ENCODE measurements at places on chromosomes 11 and 22.

DNA sequence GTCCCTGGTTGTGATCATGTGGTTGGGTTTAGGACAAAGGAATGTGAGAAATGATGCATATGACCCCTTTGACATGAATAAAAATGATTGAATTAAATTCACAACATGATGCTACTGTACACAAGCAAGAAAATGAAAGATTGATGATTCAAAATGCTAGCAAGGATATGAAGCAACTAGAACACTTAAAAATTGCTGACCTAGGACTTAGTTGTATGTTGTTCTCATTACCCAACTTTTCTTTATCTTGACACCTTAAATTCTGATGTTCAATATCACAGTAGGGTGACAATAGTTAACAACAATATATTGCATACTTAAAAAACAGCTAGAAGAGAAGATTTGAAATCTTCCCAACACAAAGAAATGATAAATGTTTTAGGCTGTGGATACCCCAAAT is 20.6 kb downstream of the OR52A5 start:
- DNase-seq, result no peak

DNA sequence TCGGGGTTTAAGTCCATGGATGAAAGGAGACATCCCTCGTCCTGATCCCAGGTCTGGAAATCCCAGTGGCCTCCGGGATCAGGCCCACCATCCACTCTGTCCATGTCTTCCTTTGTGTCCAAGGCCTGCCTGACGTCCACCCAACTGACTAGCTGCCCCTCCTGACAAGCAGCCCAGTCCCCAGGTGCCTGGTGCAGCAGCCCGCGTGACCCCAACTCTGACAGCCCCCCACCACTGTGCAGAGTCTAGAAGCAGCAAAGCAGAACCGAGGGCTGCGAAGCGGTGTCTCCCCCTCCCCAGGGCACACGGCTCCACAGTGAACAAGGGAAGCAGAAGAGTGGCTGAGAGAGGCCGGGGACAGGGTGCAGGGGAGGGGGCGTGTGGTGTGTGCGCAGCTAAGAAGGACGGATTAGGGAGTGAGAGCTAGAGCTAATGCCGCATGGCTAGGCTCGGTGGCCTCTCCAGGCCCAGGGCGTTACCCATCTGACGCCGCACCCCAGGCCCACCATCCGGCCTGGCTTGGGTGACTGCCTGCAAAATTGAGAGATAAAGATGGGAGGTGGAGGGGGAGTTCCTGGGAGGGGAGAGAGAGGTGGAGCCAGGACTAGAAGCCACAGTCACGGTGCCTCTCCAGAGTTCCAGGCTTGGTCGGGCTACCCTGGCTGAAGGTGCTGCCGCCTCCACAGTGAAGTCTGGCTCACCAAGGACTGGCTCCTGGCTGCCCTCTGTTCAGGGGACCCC is 16.6 kb upstream of the BAIAP2L2 start:
- no peak for DNase-seq

DNA sequence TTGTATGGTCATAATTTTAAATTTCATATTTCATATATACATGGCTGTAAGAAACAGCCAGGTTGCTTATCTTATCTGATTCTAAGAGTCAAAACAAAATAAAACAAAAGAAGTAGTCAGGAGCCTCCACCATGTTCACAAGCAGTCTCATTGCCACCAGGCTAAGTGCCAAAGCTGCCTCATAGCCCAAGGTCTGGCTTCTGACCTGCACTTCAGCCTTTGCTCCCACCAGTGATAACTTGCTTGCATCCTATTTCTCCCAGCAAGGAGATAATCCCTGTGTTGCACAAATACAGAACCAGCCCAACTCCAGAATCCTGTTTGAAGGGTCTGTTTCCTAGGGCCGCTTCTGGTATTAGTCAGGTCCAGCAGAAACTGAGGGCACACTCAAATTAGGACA is 53.9 kb upstream of the TSKU start:
- DNase-seq, result no peak

DNA sequence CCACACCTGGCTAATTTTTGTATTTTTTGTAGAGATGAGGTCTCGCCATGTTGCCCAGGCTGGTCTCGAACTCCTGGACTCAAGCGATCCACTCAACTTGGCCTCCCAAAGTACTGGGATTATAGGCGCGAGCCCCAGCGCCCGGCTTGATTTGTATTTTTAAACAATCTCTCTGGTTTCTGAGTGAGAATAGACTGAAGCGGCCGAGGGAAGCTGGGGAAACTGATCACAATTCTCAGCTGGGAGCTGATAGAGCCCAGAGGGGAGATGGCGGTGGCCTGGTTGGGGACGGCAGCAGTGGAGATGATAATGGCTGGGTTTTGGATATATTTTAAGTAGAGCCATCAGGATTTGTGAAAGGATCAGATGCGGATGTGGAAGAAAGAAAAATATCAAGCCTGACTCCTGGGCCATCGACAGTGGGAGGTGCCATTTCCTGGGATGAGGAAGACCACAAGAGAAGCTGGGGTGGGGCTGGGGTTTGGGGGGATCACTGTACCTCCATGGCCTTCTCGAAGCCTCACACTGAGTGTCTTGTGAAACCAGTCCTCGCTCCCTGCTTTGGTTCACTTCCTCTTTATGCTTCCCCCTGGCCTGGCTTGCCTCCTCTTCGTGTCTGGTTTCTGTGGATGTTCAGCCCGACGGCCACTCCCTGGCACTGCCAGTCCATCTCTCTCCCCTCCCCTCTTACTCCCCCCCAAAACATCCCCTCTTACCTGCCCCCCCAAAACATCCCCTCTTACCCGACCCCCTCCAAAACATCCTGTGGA is 51.9 kb downstream of the IGLL1 start:
- no peak for DNase-seq

DNA sequence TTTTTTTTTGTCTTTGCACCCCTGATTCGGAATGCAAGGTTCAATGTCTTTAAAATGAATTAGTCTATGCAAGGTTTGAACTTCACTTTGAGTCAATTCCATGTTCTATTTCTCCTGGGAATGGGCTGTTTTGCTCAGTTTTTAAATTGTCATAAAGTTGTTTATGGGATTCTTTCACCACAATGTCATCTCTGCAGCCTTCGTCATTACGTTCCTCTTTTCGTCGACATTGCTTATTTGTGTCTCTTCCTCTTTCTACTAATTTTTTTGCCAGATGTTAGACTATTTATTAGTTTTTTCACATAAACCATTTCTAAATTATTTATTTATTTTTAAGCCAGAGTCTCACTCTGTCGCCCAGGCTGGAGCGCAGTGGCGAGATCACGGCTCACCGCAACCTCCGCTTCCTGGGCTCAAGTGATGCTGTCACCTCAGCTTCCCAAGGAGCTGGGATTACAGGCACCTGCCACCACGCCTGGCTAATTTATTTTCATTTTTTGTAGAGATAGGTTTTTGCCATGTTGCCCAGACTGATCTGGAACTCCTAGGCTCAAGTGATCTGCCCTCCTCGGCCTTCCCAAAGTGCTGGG is 7.1 kb upstream of the TNNT3 start:
- no peak for DNase-seq

Data from heart right ventricle (tissue), 16 donors.